Activated CD4-positive, alpha-beta T cell treated with anti-CD3 and anti-CD28 coated beads for 24 hours (primary cell): ENCODE measurements at places on chromosomes 3 and 15.

- no peak for DNase-seq
Observed at GRCh38 chr15:60644903-60645302, 166.0 kb upstream of the ICE2 start.

GRCh38 chr15:29456255-29456654, 186.6 kb upstream of the NSMCE3 start:
- DNase-seq, result no peak

- no peak for DNase-seq
Observed at GRCh38 chr3:128946411-128946810, 47.5 kb downstream of the CFAP92 start.

DNA sequence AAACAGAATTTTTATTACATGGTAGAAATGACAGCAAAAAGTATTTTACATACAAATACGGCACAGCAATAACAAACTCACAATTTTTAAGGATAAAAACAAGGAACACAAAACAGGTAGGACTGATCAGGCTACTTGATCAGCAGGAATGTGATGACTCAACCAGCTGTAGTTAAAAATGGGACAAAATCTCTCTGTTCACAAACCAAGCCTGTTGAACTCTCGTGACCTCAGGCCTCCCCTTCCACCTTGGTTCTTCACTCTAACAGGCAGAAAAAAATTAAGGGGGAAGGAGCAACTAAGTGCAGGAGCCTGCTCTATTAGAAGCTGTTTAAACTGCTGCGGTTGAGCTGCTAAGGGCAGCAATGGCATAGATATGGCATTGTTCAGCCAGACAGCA, 18.7 kb downstream of the FBXL22 start:
- DNase-seq, result no peak

DNA sequence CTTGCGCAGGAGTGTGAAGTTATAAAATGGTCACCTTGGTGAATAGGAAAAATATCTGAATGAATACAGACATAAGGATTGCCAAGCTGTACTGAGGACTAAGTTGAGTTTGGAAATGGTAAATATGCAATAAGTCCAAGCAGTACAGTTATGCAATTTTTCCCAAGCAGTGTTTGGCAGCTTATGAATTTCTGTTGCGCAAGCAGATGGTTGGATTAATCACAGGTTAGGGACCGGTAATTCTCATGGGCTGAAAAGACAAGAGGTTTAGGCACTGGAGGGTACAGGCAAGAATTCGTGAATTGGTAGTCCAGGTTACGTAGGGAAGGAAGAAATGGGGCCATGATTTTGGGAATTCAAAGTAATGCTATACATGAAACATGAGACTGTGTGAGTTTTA, 210.3 kb downstream of the RAP2B start:
- DNase-seq, result no peak

GRCh38 chr15:89401631-89402517, 67.2 kb upstream of the POLG start:
- no peak for DNase-seq

- no peak for DNase-seq
Observed at GRCh38 chr3:139689122-139689521, 11.3 kb upstream of the NMNAT3 start.
